C1 segment of cervical spinal cord (tissue), 14 donors: ENCODE measurements at places on chromosomes 12 and 14.

DNA sequence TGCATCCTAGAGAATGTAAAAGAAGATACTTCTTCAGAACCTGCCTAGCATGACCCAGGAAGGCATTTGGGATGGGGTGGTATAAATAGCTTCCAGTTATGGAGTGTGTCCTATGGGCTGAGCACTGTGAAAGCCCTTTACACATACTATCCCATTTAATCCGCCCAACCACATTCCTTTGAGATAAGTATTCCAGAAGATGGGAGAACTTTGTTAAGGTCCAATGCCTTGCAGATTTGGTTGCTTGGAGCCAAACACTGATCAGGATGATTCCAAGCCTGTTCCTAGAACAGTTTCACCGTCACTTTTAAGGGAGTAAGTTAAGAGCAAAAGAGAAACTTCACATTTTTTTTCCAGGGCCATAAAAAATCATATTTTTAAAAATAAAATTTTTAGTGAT is 82.5 kb upstream of the CLMN start:
- no peak for DNase-seq

- no peak for DNase-seq
Measured at GRCh38 chr12:91657032-91657431, 474.4 kb upstream of the DCN start.

- no peak for DNase-seq
Measured at GRCh38 chr12:992647-993046, 1.6 kb downstream of the ERC1 start.

GRCh38 chr12:68641138-68641537 is 30.4 kb downstream of the RAP1B start:
- no peak for DNase-seq

GRCh38 chr14:100656996-100657395 is 69.7 kb upstream of the DLK1 start:
- DNase-seq = no peak

DNA sequence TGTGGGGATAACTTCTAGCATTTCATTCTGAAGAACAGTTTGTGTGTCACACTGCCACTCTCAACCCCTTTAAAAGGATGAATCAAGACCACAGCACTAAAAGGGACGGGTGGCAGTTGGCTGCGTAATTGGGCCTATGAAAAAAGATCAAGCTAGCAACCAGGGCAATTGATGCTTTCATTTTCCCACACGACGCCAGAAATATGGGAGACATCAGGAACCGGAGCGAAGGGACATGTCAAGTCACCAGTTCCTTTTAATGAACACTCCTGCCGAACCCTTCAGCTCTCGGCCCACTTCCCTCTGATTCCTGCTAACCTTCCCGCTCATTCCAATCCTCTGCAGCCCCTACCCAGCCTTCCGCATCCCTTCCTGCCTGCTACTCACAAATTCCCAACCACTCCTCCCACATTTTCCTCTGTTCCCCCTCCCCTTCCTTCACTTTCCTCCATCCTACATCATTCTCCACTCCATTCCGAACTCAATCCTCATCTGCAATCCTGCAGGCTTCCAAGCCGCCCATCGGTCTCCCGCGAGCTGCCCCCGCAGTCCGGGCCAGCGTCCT is 753 bp downstream of the CSRNP2 start:
- DNase-seq = peak; percentile 22

GRCh38 chr14:85583380-85583779 is 53.4 kb downstream of the FLRT2 start:
- no peak for DNase-seq

DNA sequence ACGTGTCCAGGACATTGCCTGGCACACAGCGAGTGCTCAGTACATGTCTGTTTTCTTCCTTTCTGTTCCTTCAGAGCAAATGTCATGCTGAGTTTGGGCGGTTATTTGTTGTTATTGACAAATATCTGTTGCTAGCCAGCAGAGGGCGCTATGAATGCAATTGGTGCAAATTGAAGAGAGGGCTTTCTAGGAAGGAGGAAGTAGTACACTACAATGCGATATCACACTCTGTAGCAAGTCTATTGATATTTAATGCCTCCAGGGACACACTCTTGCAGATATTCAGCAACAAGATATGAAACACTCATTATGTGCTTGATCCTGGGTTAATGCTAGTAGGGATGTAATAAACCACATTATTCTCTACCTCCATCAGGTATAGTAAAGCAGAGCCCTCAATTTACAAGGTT is 267.3 kb upstream of the SRRM4 start:
- DNase-seq = no peak

GRCh38 chr14:61132336-61132735 is 148.8 kb downstream of the TMEM30B start:
- no peak for DNase-seq

DNA sequence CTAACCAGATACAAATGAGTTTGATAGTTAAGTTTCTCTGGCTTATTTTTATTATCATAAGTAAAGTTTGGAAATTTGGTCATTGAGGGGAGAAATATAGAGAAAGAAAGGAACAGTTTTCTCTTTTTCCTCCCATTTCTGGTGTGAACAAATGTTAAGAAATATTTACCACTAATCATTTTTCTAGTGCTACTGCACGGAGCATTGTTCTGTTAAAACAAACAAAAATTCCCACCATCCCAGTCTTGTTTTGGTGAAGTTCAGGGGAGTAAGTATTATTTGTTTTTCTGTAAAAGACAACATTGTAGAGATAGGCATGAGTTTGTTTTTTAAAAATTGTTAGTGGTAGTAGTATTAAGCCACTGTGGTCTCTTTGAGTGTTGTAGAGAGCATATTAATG is 135.3 kb downstream of the FGD4 start:
- DNase-seq = no peak

DNA sequence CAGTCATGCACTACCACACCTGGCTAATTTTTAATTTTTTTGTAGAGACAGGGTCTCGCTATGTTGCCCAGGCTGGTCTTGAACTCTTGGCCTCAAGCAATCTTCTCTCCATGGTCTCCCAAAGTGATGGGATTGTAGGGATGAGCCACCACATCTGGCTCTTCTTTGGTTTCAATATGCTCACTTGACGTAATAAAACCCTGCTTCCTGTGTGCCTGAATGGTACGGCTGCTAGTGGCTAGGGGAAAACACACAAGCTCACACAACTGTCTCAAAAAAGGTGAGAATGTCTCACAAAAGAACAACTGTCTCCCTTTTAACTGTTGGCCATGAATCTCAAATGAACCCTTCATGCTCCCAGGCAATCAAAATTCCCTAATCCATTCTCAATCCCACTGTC is 15.0 kb downstream of the C1S start:
- DNase-seq = no peak

GRCh38 chr12:124938108-124938507 is 23.7 kb upstream of the UBC start:
- no peak for DNase-seq

DNA sequence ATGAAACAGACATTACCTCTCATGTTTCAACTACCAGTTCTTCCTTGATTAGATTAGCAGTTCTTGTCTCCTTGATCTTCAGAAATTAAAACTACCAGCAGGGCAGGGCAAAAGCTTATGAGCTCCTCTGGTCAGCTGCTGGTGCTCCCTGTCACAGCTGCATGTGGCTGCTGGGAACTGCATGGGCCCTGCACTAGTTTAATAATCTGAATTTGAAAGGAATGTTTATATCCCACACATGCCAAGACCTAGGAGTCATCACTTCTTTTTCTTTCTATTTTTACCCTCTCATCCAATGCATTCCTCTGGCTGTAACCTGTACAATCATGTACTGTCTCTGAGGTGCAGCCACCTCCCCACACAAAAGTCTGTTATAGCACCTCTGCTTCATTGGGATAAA is 73.9 kb downstream of the ARMH4 start:
- no peak for DNase-seq

GRCh38 chr14:96364962-96365361 is 1.6 kb downstream of the GSKIP start:
- DNase-seq = no peak

GRCh38 chr14:101256266-101256665 is 305.0 kb upstream of the DIO3 start:
- DNase-seq = no peak

DNA sequence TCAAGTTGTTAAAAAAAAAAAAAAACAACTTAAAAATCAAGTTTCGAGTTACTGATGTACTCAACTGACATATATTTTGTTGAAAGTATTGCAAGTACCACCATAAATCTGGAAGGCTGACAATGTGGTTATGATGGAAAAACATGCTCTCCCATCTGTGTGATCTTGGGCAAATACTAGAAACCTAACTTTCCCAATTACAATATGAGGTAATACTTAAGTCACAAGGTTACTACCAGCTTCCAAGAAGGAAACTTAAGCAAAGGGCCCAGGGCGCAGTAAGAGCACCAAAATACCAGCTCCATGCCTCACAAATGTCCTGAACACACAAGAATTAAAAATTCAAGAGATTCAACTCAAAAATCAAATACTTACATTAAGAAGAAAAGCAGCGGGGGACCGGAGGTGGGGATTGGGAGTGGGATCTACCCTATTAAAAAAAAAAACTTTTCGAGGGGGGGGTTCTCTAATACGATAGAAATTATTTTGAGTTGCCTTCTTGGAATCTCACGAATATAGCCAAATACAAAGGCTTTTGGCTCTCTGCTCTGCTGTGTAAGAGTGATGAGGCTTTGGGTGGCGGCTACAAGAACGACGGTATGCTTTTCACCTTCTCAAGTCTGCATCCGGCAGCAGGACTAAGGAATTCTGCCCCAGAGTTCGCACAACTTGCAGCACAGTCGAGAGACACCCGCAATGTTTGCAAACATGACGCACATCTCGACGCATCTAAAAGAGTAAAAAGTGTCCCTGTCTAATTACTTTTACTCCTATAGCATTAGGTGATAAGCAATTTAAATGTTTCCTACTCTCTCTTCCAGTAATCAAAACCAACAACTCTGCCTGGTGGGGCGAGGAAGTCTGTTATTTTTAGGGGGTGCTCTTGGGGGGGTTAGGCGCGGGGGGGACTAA is 1.1 kb downstream of the SAV1 start:
- DNase-seq = no peak

DNA sequence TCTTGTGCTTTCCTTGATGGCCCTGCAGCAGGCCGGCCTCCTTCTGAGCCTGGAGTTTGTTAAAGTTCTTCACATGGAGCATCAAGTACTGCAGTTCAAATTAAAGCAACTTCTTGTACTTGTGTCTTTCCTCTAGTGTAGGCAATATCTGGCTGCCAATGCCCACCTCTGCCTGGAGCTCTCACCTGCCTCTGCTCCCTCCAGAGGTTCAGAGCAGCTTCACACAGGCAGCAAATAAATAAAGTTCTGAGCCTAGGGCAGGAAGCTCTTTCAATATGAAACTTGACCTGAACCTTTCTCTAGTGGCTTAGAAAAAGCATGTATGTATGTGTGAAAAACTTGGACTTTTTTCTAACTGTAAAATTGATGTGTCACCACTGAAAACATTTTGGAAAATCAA is 65.9 kb downstream of the ITPR2 start:
- DNase-seq = no peak

GRCh38 chr12:19382111-19382526 is 57.2 kb upstream of the AEBP2 start:
- DNase-seq = no peak

DNA sequence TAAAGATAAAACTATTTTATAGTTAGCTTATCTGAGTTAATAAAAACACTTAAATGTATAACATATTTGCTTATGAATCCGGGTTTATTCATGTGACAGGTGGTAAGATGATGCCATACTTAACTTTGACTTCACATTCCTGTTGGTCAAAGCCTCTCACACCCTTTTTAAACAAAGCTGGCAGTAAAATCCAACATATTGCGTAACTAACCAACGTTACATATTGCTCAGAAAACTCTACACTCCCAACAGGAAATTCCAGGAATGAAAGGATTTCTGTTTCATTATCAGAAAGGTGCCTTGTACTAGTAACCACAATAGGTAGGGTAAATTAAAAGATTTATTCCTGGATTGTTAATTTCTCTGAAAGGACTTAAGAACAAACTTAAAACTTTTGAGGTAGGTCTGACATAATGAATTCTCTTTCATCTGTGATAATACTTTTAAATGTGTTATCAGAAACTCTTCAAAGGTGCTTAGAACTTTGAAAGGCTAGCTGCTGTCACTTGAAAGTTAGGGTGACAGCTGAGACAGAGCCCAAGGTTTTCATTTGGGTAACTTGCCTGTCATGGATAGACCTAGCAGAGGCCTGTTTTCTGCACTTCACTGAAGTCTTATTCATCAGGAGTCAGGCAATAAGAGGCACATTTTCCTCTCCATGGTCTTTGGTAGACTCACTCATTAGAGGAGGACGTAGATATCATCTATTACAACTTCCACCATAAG is 23.8 kb upstream of the CATSPERB start:
- DNase-seq = no peak

GRCh38 chr12:56954057-56954957 is 3.1 kb downstream of the RDH16 start:
- no peak for DNase-seq

DNA sequence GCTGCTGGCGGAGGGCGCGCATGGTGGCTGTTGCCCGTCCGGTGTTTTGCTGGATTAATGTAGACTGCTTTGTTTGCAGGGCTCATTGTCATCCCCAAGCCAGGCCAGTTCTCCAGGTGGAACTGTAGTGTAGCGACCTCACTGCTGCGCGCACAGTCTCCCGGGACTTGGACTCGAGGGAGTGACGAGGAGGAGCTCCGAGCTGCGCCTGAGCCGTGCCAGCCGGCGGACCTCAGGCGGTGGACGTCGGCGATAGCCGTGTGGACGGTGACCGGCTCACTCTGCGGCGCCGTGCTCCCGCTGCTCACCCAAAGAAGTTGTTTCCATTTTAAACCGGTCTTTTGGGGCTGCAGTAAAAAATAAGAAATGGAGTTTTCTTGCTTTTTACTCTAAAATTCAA is 82.2 kb downstream of the MOK start:
- DNase-seq = no peak

DNA sequence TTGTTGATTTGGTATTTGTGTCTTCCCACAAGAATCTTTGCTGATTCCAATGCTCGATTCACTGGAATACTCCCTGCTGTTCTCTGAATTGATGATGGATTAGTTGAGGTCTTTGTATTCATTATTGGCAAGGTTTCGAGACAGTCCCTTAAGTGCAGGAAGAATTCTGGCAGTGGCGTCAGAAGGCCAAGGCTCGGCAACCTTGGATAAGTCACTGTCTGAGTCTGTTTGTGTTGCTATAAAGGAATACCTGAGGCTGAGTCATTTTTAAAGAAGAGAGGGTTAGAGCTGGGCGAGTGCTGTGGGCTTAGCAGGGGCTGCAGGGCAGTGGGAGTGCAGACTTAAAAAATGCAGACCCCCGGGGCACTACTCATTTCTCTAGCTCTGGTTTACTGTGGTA is 56.9 kb downstream of the CHST11 start:
- DNase-seq = no peak

GRCh38 chr12:103493199-103493598 is 2.6 kb downstream of the C12orf42 start:
- no peak for DNase-seq

DNA sequence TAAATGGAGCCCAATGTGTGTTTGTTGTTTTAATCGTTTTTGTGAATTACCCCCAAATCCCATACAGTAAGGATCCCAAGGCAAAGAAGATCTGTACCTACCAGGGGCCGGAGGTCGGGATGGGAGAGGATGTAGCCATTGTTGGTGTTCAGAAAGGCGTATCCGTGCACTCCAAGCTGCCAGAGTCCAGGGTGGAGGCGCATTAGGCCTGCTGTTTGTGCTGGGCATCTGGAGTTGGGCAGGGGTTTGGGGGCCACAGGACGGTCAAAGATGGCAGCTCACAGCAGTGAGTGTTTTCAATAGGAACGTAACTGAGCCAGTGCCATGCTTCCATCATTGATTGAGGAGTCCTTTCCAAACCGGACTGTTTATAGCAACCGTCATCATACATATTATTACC is 40.2 kb downstream of the CACNA2D4 start:
- no peak for DNase-seq

GRCh38 chr12:110280779-110281548 is at the start of gene ATP2A2:
Gene ATP2A2, plus strand, starts transcription at chr12:110281247. Its CDS starts 543 bp downstream, at chr12:110281790.
- peak; percentile 76 for DNase-seq
